ENCODE measurements at places on chromosomes 3 and 15. TPM values are rescaled to one million over a fixed set of nuclear protein-coding genes. Genes with fewer than 3 reads are reported as not detected.

DNA sequence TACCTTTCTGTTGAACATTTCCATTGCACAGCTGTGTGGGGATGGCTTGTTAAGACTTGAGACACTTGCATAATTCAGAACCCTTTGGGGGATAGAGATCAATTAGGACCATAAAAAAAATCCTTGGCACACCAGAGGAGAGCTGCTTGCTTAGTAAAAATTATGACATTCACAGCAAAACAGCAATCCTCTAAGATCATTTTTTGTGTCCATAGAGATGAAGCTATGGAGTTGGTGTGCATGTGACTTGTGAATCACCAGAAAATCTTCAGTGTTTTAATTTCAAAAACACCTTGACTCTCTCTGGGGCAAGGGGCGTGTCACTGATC is 7.7 kb downstream of the COL8A1 start:
- DNase-seq = no peak

- peak; percentile 55 for DNase-seq
These were observed 36.3 kb upstream of the TMC3 start for GRCh38 chr15:81410318-81410753.

- peak; percentile 27 for DNase-seq
These were observed 65.8 kb downstream of the SMARCC1 start for GRCh38 chr3:47715928-47716327.

- peak; percentile 2 for DNase-seq
These were observed 801.2 kb upstream of the ARPP21 start for GRCh38 chr3:34837848-34838741.

DNA sequence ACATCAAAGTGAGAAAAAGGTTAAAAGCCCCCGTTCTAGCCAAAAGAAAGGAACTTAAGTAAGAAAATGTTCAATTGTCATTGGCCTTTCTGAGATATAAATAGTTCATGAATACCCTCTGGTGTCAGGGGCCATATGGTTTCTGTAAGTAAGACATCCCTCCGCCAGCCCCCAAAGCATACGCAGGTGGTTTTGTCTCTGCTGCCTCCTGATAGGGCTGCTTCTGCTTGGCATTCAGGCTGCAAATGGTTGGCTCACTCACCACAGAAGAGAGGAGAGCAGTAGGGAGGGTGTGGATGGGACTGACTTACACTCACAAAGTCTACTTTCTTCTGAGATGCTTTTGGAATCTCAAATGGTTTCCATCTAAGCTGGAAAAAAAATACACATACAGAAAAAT is 29.8 kb downstream of the HGD start:
- no peak for DNase-seq

GRCh38 chr15:57720867-57721266 is 14.4 kb downstream of the POLR2M start:
- DNase-seq = no peak

DNA sequence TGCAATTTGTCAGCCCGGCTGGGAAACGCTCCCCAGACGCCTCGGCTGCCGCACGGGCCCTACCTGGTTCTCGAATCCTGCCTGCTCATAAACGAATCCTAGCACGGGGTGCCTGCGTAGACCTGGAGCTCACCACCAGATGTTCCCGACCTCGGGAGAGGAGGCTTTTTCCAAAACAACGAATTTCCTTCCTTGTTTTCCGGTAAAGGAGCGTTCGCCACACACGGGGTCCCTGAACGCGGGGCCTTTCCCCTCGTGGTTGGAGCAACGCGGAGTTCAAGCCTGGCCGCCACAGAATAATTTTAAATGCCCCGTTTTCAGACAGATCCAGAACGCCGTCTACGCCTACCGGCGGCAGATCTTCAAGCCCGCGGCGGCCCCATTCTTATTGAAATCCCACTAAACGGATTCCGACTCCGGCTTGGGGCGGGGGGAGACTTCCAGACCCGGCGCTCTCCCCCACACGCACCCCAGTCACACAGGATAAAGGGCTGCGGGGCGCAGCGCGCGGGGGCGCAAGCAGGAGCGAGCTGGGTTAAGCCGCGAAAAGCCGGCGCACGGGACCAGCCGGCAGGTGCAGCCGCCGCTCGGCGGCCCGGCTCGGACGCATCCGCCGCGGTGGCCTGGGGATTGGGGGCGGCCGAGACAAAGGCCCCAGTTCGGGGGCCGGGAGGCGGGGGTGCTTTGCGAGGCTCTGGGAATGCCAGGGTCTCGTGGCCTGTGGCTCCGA is 895 bp downstream of the GATA2 start:
- DNase-seq = no peak

- no peak for DNase-seq
These were observed 17.3 kb downstream of the TRPM1 start for GRCh38 chr15:31084176-31084575.

GRCh38 chr3:43031485-43031884 is 52.4 kb downstream of the GASK1A start:
- no peak for DNase-seq

GRCh38 chr15:22877607-22878006 is 39.1 kb downstream of the NIPA2 start:
- DNase-seq = no peak

GRCh38 chr3:44814751-44815150 is 47.0 kb upstream of the TMEM42 start:
- DNase-seq = no peak

DNA sequence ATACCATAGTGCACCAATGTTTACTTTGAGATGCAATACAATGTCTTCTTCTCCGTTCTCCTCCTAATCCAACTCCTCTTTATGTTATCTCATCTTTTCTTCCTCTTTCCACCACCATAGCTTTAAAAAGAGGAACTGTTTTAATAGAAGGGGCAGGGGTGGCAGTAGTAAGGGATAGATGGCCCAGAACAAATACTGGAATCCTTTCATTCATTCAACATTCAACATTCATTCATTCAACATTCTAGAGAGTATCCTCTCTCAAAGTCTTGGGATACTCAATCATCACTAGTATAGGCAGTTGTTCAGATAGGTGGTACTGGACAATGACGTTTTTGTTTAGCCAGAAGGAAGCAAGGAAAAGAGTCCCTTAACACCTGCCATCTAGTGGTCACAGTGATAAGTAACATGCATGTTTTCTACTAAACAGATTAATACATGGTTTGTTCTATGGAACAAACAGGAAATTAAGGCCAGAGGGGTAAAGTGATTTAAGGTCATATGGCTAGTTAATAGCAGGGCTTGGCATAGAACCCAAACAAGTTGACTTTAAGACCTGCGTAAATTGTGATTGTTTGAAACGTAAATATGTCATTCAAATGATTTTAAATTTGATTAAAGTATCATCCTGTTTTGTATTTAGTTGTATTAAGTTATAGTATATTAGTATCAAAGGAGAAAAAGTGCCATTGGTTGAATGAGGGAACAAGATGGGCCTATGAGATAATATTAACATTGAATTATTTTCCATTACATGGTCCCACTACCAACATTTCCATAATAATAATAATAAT is 26.9 kb upstream of the EHHADH start:
- DNase-seq = peak; percentile 46

- DNase-seq = peak; percentile 86
These were observed 7.7 kb upstream of the OSBPL11 start for GRCh38 chr3:125602752-125603649.

- no peak for DNase-seq
These were observed 17.4 kb upstream of the NPTN start for GRCh38 chr15:73650416-73651126.

GRCh38 chr3:127093312-127093711 is 99.6 kb upstream of the PRR23E start:
- DNase-seq = no peak

The GOLGA6L9 gene
- 1.1 TPM for total RNA-seq

The MST1 gene
- total RNA-seq = 1.7 TPM

The ACAN gene
- total RNA-seq = not detected

The WDR93 gene
- 1.5 TPM for total RNA-seq

The PLA2G4F gene
- not detected for total RNA-seq

The ZBTB47 gene
- total RNA-seq = 2.6 TPM

The FRMD4B gene
- 6.0 TPM for total RNA-seq

The PTX3 gene
- total RNA-seq = 16.9 TPM

The GPR87 gene
- total RNA-seq = not detected

The PTH1R gene
- 3.1 TPM for total RNA-seq

The ITIH1 gene
- not detected for total RNA-seq

Measured in Caki2 (cell line).